Astrocyte of the spinal cord (primary cell): ENCODE measurements at places on chromosomes 1 and 21.

- no peak for DNase-seq
Measured at GRCh38 chr1:95659588-95659987, 425.6 kb downstream of the RWDD3 start.

DNA sequence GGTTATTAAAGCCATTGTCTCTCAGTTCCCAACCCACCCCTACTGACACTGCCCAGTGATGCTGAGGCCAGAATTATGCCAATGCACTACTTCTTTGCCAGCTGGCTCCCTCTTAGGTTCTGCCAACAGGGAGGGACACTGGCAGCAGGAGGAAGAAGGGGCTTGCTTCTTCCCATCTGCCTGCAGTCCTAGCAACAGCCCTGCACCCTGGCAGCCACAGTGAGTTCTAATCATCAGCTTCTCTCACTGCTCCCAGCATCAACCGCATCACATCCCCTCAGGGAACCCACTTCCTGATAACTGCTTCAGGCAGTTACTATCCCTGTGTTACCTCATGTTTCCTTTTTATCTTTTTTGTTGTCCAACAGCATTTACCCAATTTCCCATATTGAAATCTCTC lies 86.2 kb downstream of the UBR4 start:
- DNase-seq, result no peak

DNA sequence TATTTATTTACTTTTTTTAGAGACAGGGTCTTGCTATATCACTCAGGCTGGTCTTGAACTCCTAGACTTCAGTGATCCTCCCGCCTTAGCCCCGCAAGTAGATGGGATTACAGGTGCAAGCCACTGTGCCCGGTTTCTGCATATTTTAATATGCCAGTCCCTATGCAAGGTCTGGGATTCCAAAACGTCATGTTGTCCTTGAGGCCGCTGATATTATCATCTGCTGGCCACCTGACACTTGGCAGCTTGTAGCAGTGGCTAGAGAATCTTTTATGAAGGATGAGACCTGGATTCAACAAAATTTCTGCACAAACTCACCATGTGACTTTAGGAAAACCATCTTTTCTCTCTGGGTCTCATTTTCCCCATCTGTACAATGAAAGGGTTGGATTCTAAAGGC lies 32.9 kb upstream of the OSBPL9 start:
- DNase-seq, result no peak

DNA sequence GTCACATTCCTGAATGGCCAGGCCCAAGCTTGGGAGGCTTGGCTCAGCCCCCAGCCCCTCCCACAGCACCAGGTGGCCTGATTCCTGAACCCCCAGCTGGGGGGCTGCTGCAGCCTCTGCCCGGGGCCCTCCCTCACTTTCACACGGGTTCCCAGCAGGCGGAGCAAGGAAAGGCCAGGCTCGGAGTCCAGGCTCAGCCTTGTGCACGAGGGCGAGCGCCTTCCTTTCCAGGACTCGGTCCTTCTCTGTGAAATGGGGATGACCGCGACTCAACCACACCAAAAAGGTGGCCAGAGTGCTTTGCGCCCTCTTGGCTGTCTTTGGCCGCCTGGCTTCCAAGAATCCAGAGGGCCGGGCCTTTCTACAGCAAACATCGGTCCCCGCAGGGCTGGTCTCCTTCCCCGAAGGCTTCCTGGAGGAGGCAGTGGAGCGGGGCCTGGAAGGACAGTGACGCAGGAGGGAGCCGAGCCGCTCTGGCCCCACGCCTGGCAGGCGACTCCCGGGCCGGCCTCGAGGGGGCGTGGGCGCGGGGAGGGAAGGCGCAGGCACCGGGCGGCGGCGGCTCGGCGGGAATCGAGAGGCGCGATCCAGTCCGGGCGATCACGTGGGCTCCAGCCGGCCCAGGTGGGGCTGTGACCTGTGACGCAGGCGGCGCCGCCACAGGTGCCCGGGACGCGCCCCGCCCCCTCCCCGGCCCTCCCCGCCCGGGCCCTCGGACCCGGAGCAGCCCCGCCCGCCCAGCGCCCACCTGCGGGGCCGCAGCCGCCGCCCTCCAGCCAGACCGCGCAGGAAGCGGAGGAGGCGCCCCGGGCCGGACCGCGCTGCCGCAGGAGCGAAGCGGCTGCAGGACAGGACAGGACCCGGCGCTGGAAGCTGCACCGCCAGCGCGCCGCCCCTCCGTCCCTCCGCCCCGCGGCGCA lies at the start of gene ARHGEF16:
Gene ARHGEF16, plus strand, starts transcription at position 775 of the 920 bp plus-strand sequence. CDS start 8,420 bp downstream, outside the sequence.
- DNase-seq, result no peak

GRCh38 chr1:24586970-24587820 lies 31.3 kb downstream of the NCMAP start:
- peak; percentile 48 for DNase-seq

- DNase-seq, result no peak
Measured at GRCh38 chr1:19042675-19043578, 86.5 kb upstream of the IFFO2 start.

GRCh38 chr1:219138747-219139146 lies 34.9 kb upstream of the LYPLAL1 start:
- no peak for DNase-seq

DNA sequence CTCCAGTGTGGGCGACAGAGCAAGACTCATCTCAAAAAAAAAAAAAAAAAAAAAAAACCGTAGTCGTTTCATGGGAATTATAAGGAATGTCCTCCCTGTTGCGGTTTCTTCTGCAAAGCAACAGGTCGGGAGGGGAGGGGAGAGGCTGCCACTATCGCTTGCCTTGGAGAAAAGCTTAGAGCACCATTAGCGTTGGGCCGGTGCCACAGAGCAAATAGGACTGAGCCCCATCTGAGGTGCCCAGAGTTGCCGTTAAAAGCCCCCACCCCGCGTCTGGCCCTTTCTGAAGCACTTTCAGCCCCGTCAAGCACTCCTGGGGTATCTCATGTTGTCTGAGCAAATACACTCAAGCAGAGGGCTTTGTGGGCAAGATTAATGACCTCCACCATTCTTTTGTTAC lies 2.2 kb downstream of the RIPPLY3 start:
- DNase-seq, result no peak

DNA sequence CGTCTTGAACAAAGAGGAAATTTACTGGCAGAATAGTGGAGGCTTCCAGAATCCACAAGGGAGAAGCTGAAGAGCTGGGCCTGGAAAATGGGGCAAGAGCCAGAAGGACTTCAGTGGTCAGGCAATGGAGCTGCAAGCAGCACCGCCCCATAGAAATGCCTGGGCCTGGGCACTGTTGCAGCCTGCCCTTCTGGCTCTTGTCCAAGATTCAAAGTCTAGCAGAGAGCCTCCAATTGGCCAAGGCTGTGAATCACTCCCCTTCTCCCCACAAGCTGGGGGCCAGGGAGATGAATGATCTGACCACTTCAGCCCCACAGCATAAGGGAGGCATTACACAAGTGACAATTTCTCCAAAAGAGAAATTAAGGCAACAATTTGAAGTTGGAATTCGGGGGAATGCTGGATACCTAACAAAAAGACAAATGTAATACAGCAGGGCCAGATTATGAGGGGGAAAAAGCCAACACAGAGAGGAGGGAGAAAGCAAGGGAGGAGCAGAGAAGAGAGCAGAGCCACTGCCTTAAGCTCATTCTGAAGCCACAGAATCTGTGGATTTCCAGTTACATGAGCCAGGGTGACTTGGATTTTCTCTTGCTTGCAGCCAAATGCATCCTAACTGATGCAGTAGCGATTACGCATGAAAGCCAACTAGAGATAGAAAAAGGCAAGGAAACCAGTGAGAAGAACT lies 80.3 kb downstream of the LRIG2 start:
- no peak for DNase-seq

DNA sequence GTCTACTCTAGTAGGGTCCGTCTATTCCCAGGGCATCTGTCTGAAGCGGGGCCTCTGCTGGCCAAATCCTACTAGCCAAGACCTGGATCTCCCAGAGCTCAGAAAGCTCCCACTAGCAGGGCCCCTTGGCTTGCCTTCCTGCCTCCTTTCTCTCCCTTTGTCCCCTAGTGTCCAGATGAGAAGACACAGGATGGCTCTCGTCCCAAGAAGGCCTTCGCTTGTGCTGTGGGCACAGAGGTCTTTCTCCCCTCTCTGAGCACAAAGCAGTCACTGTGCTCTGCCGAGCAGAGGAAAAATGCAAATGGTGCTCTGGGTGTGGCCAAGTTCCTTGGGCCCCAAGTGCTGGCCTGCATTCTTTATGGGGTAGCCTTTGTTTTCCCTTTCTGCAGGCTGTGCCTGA lies 13.0 kb upstream of the GPR137B start:
- no peak for DNase-seq

DNA sequence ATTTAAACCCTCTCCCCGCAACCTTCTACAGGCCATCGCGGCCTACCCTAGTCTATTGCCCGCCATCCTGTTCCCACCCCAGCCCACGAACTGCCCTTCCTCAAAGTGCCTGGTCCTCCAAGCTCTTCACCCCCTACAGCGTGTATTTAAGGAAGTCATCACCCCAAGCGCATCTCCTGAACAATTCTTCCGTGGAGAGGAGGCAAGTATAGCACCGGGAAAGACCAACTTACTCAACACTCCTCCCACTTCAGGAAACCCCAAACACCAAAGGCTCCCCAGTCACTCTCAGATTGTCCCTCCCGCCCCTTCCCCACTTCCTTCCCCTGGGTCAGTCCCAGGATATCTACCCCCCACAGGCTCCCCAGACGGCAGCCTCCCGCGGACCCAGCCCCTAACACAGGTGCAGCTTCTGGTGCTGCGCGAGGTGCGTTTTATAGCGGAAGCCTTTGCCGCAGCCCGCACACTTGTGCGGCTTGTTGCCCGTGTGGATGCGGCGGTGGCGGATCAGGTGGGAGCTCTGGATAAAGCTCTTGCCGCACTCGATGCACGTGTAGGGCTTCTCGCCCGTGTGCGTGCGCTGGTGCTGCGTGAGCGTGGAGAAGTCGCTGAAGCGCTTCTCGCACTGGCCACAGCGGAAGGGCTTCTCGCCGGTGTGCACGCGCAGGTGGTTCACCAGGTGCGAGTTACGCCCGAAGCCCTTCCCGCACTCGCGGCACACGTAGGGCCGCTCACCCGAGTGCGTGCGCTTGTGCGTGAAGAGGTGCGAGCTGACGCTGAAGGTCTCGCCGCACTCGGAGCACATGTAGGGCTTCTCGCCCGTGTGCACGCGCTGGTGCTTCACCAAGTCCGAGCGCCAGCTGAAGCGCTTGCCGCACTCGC lies 25.5 kb downstream of the ZNF697 start:
- DNase-seq, result no peak

GRCh38 chr21:38474124-38474523 lies 24.2 kb downstream of the ERG start:
- no peak for DNase-seq

GRCh38 chr1:192557841-192558595 lies 17.6 kb upstream of the RGS1 start:
- peak; percentile 37 for DNase-seq

GRCh38 chr1:235397733-235398132 lies 30.5 kb downstream of the TBCE start:
- DNase-seq, result peak; percentile 84

- DNase-seq, result no peak
Measured at GRCh38 chr1:229883504-229884200, 183.4 kb upstream of the GALNT2 start.

DNA sequence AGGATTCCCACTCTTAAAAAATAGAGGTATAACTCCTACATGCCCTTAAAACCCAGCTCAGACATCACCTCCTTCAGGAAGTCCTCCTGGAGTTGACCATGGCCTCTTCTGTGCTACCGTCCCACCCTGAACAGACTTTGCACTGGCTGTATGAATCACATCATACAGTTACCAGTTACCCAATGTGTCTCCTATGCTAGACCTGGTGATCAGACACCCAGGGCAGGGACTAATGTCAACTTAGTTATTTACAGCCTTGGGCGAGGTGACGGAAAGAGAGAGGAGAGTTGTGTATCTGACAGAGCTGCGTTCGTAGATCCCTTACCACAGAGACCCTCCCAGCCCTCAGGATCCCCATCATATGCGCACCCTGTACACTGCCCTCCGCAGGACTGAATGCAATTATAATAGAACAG lies 72.7 kb downstream of the SLC66A1 start:
- DNase-seq, result no peak

- no peak for DNase-seq
Measured at GRCh38 chr1:75710832-75711231, 13.7 kb upstream of the ACADM start.

GRCh38 chr1:78619032-78619431 lies 1.2 kb upstream of the IFI44L start:
- DNase-seq, result no peak

DNA sequence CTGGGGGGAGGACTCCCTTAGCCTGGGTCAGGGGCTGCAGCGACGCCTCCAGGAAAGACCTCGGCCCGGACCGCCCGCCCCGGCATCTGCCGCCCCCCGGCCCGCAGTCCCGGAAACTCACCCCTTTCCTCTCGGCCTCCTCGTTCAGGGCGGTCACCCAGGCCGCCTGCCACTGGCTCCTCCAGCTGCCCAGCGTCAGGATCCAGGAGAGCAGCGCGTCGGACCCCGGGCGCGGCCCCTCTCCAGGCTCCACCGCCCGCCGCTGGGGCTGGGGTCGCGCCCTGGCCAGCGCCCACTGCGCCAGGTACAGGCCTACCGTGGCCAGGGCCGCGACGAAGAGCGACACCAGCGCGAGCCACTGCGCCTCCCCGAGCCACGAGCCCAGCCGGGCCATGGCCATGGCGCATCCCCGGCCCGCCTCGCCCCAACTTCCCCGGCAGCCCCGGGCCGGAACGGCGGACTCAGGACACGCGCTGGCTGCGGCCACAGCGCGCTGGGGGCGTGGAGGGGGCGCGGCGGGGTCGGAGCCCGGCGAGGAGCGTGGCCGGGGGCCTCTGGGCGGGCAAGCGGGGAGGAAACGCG lies 478 bp downstream of the C2CD2 start:
- no peak for DNase-seq

DNA sequence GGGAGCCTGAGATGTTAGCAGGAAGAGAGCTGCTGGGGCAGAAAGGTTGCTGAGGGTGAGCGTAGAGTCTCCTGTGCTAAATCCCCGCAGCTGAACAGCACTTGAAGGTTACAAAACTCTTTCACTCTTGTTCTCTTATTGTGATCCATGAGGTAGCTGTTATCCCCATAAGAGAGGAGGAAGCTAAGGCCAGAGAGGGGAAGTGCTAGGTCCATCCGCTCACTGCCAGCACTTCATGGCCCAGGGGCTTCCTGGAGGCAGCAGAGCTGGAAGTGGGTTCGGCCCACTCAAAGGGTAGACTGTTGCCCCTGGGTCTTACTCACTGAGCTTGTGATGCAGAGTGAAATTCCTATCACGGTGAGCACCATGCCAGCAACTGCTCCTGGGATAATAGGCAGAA lies 5.6 kb downstream of the TMEM234 start:
- no peak for DNase-seq

GRCh38 chr1:204858363-204858821 lies 12.3 kb upstream of the NFASC start:
- no peak for DNase-seq

GRCh38 chr1:175820456-175821025 lies 77.1 kb upstream of the TNR start:
- DNase-seq, result no peak

- no peak for DNase-seq
Measured at GRCh38 chr1:234208791-234209190, 164.5 kb upstream of the COA6 start.
